Renal cortical epithelial cell (primary cell): ENCODE measurements at places on chromosomes 1 and 21. TPM values are rescaled to one million over a fixed set of nuclear protein-coding genes. Genes with fewer than 3 reads are reported as not detected.

TMEM269 gene
- not detected in 2 replicates for total RNA-seq

LRRC71 gene
- not detected in 2 replicates for total RNA-seq

MARK1 gene
- total RNA-seq: 4.3 and 11.5 TPM in 2 replicates

CD1B gene
- not detected in 2 replicates for total RNA-seq

PLPP3 gene
- 5.9 and 9.9 TPM in 2 replicates for total RNA-seq

OR10J1 gene
- not detected in 2 replicates for total RNA-seq

KRTAP10-4 gene
- total RNA-seq: not detected in 2 replicates

SPATA1 gene
- 1.3 TPM in 1 of 2 replicates, not detected in the other for total RNA-seq

LCA5L gene
- 3.1 and 3.6 TPM in 2 replicates for total RNA-seq

LCE2B gene
- total RNA-seq: not detected in 2 replicates

GRCh38 chr1:151435174-151435573, 24.1 kb downstream of the POGZ start:
- no peak for DNase-seq

- peak; percentile 97 for DNase-seq
These were observed 1.7 kb downstream of the RAB7B start for GRCh38 chr1:206001476-206001888.

- DNase-seq: peak; percentile 16
These were observed 781 bp downstream of the PROX1 start for GRCh38 chr1:213988507-213989001.

- no peak for DNase-seq
These were observed 11.0 kb downstream of the KCNJ6 start for GRCh38 chr21:37905291-37905690.

- no peak for DNase-seq
These were observed 68.8 kb upstream of the BMP8A start for GRCh38 chr1:39422614-39423013.

DNA sequence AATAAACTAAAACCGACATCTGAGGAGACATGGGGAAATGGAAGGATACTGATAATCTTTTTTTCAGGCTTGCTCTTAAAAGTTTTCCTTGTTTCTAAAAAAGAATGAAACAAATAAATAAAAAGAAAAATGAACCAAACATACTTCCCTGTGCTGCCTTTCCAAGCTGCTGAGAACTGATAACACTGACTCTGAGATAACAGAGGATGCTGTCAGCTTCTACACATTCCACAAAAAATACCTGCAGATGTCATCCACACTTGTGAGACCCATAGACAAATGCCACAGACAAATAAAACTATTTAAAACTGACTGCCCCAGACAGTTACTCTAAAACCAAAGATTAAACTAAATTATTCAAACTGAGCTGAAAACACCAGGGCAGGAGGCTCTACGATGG, 12.0 kb upstream of the OR6K3 start:
- DNase-seq: no peak

- DNase-seq: peak; percentile 0
These were observed 390.2 kb upstream of the C1orf87 start for GRCh38 chr1:60463786-60464185.

DNA sequence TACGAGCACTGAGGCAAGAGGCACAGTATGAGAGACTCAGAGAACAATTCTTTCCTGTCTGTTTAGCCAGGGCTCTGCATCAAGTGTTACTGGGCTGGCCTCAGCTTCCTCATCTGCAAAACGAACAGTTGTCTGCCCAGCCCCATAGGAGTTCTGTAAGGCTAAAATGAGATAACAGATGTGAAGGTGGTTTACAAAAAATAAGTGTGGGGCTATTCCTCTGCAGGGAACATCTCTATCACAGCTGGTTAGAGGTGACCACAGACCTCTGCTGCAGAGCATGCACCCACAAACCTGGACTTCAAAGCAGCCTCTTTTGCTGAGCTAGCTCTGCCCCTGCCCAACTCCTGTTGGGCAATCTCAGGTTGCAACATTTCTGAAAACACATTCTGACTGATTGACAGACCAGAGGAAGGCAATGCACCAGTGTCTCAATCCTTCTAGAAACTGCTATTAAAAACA, 10.5 kb upstream of the OLIG1 start:
- peak; percentile 67 for DNase-seq

DNA sequence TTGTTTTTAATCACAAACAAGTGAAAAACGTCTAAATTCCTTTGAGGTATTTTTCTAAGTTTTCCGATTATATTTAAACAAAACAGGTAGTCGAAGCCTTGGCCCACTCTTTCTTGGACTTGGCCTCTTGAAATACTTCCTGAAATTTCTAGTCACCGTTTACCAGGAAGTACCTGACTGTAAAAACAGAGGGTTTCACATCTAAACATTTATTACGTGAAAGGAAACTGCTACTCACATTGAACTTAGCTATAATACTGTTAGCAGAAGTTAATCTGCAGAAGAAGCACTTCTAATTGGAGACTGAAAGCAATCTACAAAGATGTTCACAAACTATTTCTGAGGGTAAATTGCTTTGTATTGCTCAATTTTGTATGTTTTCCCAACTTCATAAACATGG, 526.0 kb upstream of the ADGRL4 start:
- no peak for DNase-seq
